ENCODE measurements at places on chromosomes 2 and 18.

GRCh38 chr2:67631483-67631882, 234.3 kb downstream of the ETAA1 start:
- no peak for DNase-seq

GRCh38 chr2:95734976-95735890, 143.4 kb downstream of the TRIM43 start:
- DNase-seq = no peak

DNA sequence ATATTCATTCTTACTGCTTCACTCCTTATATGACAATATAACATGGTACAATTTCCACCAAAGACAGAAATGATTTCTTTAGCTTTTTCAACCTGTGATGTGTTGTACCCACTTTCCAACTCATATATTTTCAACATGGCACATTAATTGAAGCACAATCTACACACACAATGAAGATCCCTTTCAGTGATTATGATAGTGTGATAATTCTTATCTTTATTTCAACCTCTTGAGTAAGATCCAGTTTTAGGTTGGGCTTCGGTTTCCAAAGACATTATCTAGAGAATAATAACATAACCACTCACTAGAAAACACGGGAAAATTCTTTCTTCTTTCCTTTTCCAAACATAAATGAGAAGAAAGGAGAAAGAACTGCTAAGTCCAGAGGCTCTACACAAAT, 3.4 kb upstream of the DSG3 start:
- DNase-seq = no peak

DNA sequence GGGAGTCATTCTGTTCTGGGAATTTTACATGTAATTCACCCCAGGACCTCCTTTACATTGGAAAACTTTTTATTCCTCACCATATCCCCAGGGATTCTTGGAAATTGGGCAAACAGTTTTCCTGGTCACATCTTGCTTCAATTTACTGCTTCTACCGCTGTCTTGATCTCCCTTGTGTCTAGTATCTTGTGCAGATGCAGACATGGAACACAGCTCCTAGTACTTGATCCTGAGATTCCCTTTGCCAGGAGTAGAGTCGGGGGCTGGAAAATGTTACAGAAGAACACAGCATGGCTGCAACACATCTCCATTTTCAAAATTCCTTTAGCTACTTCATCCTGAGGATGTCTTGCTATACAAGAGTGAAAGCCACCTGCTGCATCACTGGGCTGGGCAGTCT, 472.8 kb downstream of the PLCL1 start:
- no peak for DNase-seq

DNA sequence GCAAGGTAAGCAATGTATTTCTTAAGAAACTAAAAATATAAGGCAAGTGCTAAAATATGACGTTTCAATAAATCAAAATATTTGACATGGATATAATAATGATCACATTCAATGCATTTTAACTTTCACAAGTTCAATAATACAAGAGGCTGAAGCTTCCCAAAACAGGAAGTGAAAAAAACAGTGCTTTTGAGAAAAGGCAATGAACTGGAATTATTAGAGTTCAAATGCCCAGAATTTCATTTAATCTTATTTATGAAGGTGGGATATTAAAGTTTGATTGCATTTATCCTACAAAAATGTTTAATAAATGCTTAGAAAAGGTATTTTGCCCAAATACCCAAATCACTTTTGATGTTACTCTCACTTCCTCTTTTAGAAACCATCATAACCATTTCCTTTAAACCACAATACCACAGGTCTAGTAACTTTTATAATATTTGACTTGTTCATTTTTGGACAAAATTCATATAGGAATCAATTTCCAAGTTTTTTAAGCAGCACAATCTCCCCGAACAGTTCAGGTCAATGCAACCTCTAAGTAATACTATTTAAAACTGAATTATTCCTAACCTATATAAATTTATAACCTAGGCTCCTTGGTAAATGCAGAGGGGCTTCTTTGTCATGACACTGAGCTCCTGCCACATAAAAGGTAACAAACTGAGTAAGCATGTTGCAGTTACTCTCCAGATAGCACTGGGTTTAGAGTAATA, 2.1 kb downstream of the NCKAP1 start:
- DNase-seq = no peak
